ENCODE measurements at places on chromosomes 12 and 14.

GRCh38 chr14:70885343-70886022 is 21.8 kb upstream of the PCNX1 start:
- no peak for DNase-seq

DNA sequence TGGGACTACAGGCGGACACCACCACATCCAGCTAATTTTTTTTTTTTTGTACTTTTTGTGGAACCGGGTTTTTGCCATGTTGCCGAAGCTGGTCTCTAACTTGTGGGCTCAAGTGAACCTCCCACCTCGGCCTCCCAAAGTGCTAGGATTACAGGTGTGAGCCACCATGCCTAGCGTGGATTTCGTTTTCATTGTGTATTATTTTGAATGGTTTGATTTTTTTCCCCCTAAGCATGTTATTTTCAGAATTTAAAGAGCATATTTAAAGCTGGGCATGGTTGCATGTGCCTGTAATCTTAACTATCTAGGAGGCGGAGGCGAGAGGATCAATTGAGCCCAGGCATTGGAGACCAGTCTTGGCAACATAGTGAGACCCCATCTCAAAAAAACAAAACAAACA is 13.1 kb downstream of the TMEM63C start:
- no peak for DNase-seq

DNA sequence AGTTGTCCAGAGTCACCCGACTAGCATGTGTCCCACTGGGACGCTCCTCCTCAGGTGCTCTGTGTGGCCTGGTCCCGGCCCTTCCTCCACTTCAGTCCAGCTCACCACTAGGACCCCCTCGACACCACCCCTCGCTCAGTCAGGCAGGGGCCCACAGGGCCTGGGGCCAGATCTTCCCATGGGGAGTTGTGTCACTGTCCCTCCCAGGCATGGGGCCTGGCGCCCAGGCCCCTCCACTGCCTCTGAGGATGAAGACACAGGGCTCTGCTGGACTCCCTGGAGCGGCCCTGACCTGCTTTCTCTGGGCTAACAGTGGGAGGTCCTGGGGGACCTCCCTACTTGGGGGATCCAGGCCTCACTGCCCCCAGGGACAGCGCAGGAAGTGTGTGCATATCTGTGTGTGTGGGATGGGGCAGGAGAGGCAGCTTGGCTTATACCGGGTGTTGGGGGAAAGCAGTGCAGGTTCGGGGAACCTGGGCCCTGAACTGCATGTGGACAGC is 43.8 kb downstream of the KRT80 start:
- DNase-seq, result no peak

GRCh38 chr12:80154261-80154660 is 54.9 kb downstream of the OTOGL start:
- DNase-seq, result no peak

DNA sequence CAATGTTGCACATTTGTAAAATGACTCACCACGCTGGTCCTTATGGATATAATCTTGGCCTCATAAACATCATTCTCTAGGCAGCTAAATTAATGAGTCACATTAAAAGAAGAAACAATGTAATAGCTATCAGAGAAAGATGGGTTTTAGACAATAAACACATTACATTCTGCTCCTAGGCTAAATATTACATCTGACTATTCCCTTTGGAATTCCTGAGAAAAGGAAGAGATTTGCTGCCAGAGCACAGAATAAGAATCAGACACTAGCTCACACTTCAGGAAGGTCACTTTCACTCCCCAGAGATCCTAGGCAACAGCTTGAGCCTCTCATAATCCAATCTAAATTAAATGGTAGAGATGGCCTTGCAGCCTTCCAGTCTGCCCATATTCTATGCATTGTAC is 218.2 kb downstream of the PTPRO start:
- DNase-seq, result no peak

DNA sequence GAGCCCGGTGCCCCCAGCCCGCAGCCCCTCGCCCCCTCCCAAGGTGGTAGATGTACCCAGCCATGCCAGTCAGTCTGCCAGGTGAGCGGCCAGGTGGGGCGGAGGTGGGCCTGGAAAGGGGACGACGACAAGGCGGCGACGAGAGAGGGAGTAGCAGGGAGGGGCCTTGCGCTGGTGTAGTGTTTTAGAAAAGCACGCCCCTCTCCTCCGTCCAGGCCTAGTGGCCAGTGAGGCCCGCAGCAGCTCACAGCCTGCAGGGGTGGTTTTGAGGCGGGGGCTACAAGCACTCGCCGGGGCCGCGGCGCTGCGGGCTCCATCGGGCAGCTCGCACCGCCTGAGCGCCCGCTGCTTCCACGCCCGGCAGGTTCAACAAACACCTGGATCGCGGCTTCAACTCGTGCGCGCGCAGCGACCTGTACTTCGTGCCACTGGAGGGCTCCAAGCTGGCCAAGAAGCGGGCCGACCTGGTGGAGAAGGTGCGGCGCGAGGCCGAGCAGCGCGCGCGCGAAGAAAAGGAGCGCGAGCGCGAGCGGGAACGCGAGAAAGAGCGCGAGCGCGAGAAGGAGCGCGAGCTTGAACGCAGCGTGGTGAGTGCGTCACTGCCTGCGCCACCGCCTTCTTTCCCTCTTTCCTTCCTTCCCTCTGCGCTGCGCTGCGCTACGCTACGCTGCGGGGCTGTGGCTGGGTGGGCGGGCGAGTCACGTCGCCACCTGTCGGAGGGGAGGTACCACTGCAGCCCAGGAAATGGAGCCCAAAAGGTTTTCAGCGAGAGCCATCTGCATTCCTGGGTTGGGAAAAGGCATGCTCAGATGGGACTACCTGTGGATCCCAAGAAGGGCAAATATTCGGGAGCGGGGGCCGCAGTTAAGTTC is 5.9 kb upstream of the RNU7-1 start:
- DNase-seq, result peak; percentile 79

GRCh38 chr14:73752297-73752992 is 38.3 kb upstream of the PNMA1 start:
- DNase-seq, result no peak

DNA sequence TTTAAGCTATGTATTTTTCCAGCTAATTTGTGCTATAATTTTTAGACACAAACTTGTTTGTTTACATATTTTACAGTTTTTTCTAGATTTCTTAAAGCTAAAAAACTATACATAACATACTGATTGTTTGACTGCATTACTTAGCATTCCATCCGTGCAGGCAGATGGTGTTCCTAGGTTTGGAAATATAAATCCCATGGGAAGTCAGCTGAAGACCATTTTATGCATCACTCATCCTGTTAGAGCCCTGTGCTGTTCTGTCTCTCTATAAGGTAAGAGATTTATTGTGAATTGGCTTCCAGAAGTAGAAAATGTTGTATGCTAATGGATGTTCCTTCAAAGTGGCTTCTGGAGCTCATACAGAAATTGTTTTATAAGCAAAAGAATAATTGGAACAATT is 31.1 kb downstream of the RMST start:
- no peak for DNase-seq

DNA sequence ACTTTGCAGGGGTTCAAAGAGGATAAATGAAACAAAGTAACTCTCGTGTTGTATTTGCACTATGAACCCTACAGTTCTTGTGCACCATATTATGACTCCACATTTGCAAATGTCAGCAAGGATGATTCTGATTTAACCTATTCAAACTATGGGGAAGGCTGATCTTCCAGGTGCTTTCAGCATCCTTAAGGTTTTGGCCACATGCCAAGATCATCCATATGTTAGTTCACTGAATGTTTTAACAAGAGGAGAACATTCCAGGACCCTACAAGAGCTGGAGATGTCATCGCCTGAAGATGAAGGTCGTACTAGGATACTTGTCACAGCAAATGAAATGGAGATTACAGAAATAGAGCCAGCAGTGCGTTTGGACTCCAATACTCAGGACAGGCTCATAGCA is 114.2 kb downstream of the DHRS2 start:
- no peak for DNase-seq

Data from activated naive CD8-positive, alpha-beta T cell treated with anti-CD3 and anti-CD28 coated beads, Interleukin-2, amount 50 U/mL, for 16 hours (primary cell).